ENCODE measurements at places on chromosomes 6 and 20.

- DNase-seq: no peak
Measured at GRCh38 chr6:26260725-26261490, 104.1 kb upstream of the BTN3A2 start.

GRCh38 chr20:44302736-44303135 is 8.3 kb downstream of the FITM2 start:
- no peak for DNase-seq

- no peak for DNase-seq
Measured at GRCh38 chr6:34900321-34901031, 11.4 kb downstream of the ANKS1A start.

GRCh38 chr6:170069611-170070010 is 221.3 kb downstream of the DLL1 start:
- no peak for DNase-seq

DNA sequence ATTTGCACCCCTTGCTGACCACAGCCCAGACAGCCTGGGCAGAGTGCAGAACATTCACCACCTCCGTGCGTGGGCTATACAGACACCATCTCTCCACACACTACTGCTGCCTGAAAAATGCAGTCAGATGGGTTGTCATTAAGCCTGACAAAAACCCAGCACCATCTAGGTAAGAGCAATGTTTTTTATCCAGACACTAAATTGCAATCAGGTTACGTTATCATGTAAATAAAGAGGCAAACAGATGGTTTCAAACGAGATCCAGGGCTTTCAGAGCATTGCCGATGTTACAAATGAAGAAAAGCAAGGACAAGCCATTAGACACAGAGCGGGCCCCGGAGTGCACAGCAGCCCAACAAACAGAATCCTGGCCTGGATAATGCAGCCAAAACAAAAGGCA is 269.6 kb downstream of the PKHD1 start:
- DNase-seq: no peak

GRCh38 chr6:149166336-149166735 is 151.2 kb upstream of the TAB2 start:
- DNase-seq: no peak

DNA sequence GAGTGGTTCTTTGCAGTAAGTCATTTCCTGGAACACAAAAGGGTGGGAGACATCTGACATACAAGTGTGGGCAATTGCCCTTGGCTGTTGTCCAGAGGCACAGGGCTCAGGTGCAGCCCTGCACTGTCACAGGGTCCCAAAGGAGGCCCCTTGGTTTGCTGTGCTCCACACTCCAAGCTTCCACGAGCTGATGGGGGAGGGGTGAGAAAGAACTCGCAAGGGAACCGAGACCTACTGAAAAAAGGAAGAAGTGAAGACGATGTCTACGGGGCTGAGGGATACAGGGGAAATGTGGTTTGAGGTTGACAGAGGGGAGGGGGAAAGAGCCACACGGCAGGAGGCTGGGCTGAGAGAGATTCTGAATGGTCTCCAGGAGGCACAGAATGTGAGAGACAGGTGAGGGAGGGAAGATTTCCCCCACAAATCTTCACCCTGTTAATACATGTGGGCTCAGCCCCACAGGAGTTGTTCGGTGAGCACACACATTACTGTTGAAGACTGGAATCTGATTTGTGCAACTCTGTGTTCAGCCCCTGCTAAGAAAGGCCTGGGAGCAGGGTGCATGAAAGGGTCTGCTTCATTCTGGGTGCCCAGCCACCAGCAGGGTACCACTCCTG is 123.4 kb downstream of the LY86 start:
- DNase-seq: peak; percentile 12

- no peak for DNase-seq
Measured at GRCh38 chr6:157107915-157108651, 215.2 kb downstream of the TMEM242 start.

DNA sequence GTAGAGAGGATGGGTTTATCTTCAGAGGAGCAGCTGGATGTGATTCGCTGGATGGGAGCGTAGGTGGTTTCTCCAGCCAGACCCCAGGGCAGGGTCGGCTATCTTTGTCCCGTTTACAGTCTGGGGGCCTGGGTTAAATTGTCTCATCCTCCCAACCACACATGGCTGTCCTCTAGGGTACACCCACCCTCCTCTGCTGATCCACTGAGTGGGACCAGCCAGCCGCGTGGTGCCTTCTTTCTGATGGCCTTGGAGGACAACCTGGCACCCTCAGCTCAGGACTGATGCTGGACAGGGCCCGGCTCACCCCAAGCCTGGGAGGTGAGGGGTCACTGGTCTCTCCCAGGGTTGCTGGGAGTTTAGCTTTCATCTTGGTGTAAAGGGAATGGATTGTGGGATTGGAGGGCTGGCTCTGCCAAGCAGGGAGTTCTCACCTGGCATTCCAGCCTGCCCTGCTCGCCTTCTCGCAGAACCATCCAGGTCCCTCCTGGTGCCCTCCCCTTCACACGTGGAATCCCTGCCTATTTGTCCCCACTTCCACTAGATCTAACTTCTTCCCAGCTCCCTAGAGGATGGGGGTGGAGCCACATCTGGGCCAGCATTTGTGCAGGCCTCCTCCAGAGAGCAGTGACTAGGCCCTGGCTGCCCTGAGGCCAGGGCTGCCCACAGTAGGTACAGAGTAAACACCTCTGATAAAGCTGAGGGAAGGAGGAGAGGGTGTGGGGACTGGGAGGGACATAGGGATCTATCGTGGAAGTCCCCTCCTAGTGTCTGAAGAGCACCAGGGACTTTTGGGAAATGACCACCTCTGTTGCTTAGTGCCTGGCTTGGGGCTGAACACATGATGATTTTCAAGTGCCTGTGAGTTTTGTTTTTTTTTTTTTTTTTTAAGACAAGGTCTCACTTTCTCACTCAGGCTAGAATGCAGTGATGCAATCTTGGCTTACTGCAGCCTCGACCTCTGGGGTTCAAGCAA is 1.6 kb downstream of the ITPR3 start:
- DNase-seq: peak; percentile 32

DNA sequence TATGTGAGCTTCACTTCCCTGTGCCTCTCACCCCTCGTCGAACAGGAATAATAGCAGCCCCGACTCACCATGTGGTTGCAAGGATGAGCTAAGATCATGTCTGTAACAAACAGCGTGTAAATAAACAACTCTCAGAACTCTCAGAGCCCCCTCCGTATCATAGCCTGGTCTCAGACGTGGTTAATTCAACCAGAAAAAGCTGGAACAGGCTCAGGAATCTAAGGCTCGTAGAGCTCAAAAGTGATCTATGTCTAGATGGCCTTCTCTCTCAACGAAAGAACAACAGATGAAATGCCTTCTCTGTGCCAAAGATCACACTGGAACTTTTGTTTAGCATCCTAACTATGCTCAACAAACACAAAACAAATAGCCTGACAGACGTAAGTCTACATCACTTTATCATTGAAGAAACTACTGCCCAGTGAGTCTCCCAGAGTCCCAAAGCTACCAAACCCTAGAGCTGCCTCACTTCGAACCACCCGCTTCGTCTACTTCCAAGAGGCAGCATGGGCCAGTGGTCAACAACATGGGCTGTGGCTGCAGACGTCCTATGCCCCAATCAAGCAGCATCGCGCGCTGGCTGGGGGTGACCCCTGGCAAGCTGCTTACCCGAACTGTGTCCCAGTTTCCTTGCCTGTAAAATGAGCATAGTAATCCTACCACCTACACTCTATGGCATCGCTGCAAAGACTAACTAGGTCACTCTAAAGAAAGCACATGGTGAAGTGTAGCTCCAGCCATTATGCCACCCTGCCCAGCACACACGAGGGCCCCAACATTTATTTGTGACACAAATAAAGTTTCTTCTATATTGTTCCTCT is 35.1 kb downstream of the NFATC2 start:
- DNase-seq: no peak

- no peak for DNase-seq
Measured at GRCh38 chr20:59105581-59105980, 58.0 kb upstream of the ZNF831 start.

GRCh38 chr20:16975682-16976081 is 227.5 kb downstream of the OTOR start:
- no peak for DNase-seq

DNA sequence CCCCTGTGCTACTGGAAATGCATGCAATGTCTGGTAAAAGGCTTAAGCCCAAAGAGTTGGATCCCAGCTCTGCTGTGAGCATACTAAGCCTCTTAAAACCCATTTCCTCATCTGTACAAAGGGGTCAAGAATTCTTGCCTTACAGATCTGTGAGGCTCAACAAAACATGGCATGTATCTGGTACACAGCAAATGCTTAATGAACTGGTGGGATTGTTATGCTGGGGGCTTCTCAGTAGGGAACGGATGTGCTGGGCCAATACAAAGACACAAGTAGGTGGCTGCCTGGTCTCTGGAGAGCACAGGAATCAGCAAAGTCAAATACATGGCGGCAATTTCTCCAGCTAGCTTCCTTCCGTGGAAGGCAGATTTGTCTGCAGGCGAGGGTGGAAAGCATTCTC is 62.3 kb downstream of the LAMP5 start:
- DNase-seq: no peak

GRCh38 chr20:1033751-1034414 is 31.8 kb upstream of the RSPO4 start:
- DNase-seq: no peak

GRCh38 chr6:107129370-107129925 is 14.1 kb upstream of the BEND3 start:
- DNase-seq: no peak

DNA sequence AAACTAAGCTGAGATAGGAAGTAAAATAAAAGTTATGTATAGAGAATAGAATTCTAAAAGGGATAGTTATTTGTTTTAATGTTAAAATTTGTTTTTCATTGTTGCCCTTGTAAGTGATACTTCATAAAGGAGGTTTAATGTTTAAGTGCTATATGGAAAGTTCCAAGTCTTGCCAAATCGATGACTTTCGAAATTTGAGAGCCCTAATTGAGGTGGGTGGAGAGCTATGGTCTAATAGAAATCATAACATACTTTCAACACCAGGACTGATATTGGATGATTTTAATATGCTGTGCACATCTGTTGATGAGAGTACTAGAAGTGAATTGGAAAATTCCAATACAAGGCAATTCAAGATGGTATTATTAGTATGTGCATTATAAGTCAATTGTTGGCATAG is 64.6 kb downstream of the RNF144B start:
- no peak for DNase-seq

GRCh38 chr6:170093658-170094596 is 197.0 kb downstream of the DLL1 start:
- no peak for DNase-seq

DNA sequence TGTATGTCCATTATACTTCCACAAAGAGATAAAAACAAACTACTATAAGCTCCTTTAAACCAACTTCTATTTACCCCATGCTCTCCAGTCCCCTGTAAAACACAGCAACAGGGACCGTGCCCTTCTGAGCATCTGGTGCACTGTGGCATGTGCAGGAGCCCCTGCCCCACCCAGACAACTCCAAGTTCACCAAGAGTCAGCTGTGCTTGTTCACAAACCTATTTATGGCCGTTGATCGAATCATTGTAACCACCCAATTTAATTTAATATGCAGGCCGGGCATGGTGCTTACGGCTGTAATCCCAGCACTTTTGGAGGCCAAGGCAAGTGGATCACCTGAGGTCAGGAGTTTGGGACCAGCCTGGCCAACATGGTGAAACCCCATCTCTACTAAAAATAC is 13.7 kb upstream of the BLCAP start:
- DNase-seq: no peak

DNA sequence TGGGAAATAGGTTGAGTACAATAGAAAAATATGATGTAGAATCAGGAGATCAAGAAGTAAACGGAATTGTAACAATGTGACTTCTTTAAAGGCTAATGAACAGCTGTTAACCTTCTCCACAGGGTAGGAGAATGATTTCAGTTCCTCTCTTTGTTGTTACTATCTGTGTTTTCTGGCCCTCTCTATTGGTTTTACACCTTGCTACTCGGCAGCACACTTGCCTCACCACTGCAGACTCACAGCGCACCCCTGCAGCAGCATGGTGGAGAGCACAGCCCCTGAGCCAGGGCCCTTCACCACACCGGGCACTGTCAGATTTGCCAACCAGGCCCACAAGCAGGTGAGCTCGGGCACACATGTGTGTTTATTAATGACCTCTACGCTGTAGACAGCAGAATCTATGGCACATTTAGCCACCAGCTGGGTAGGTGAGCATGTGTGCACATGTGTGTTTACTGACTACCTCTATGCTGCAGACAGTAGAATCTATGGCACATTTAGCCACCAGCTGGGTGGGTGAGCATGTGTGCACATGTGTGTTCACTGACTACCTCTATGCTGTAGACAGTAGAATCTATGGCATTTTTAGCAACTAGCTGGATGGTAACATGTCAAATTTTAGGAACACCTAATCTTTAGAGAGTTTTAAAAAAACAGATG is 16.8 kb downstream of the SFT2D1 start:
- no peak for DNase-seq

- peak; percentile 47 for DNase-seq
Measured at GRCh38 chr20:62887152-62887859, 25.7 kb upstream of the TCFL5 start.

- DNase-seq: no peak
Measured at GRCh38 chr6:88008831-88009231, 38.8 kb upstream of the SPACA1 start.

- no peak for DNase-seq
Measured at GRCh38 chr6:166954118-166954713, 2.1 kb downstream of the RNASET2 start.

DNA sequence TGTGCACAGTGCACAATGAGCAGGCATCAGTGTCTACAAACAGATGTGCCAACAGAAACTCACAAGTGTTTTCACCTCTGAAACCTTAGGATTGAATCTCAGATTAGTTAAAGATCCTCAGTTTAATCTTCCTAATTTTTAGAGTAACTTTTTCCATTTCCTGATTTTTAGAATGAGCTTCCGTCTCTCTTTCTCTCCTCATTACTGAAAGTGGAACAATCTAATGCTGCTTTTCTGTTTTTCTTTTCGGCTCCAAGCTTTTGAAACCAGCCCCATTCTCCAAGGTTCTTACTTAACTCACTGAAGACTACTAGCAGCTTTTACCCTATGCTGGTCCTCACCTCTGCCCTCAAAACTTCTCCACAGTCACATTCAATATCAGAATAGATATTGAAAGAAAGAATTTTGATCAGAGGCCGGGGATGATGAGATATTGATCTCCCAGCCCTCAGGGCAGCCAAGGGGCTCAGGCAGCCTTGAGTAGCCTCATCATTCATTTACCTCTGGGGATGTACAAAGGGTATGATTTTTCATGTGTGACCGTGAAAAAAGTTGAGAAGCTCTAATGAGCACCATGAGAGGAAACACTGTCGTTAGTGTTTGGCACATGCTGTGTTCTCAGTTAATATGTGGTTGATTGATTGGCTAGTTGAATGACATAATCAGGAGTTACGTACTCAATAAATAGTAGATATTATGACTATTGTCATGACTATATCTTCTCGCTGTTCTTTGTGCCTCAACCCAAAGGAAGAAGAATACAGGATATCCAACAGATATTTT is 11.9 kb upstream of the STK38 start:
- no peak for DNase-seq

- DNase-seq: no peak
Measured at GRCh38 chr6:12865671-12866181, 149.2 kb downstream of the PHACTR1 start.

- DNase-seq: no peak
Measured at GRCh38 chr20:54028276-54029011, 42.0 kb downstream of the BCAS1 start.

- DNase-seq: peak; percentile 71
Measured at GRCh38 chr6:3001773-3002293, 2.1 kb downstream of the NQO2 start.

- peak; percentile 60 for DNase-seq
Measured at GRCh38 chr6:63636518-63637021, 968 bp downstream of the PHF3 start.

- peak; percentile 20 for DNase-seq
Measured at GRCh38 chr6:13194852-13195251, 133.5 kb downstream of the TBC1D7 start.

- DNase-seq: no peak
Measured at GRCh38 chr6:15911753-15912504, 217.0 kb upstream of the MYLIP start.

Data from CD4-positive, alpha-beta T cell treated with Interleukin-21 for 1 hour (primary cell).